ENCODE measurements at places on chromosomes 5 and 9.

- no peak for DNase-seq
Measured at GRCh38 chr5:169131616-169132301, 169.2 kb downstream of the SLIT3 start.

DNA sequence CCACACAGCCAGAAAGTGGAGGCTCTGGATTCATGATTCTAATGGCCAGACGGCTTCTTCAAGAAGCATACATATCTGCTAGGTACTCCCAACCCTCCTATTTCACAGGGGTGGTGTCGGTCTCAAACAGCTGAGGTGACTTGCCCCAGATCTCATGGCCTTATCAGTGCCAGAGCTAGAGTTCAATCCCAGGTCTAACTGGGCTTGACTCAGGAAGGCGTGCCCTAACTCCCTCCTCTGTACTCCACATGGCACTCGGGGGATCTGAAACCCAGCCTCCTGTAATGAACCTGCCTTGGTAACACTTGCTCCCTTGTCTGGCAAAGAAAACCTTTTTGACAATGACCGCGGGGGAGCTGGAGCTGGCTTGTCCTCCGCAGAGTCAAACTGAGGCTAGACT, 2.1 kb downstream of the QRFP start:
- DNase-seq = no peak

GRCh38 chr9:113973963-113974413, 97.9 kb downstream of the ZNF618 start:
- no peak for DNase-seq

GRCh38 chr9:69412741-69413150, 87.7 kb downstream of the ENTREP1 start:
- no peak for DNase-seq

- DNase-seq = no peak
Measured at GRCh38 chr5:87827539-87827938, 414.8 kb upstream of the CCNH start.

DNA sequence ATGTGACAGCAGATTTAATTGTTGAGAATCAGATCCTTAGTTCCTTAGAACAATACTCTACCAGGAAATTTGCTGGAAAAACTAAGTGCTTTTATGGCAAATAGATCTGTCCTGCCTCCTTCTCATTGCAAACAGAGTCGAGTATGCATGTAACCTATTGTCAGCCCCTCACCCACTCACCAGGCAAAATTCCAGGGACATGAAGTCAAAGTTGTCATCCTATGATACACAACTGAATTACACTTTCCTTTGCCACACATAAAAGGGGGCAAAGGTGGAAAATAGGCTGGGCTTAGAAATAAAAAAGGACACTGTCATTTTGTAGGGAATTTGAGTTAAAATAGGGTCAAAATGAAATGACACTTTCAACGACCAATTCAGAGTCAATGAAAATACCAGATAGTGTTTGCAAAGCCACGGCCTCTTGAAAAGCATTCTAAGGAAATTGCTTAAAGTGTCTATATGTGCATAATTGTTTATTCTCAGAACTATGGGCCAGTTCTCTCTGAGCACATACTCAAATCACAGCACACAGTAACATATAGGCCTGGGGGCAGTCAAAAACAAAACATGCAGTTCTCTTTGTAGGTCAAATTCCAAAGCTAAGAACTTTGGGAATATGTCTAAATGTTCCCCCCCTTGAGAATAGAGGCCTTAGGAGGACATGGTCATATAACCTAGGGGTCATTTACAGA, 452.8 kb downstream of the NFIB start:
- DNase-seq = no peak

DNA sequence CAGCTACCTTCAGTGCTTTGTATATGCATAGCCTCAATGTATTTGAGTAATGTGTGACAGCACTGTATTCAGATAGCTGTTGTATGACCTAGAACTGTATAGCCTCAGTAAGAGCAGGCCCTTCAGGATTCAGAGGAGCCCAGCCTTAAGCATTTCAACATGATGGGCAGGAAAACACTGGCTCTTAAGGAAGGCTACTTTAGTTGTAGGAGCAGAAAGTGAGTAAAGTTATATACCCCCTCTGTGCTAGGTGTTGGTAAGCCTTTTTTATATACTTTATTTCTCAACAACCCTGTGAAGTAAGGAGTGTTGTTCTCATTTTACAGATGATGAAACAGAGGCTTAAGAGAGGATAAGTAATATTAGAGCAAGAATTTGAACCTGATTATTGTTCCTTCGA, 1.5 kb upstream of the GPR21 start:
- no peak for DNase-seq

- no peak for DNase-seq
Measured at GRCh38 chr5:126694403-126694802, 82.5 kb upstream of the LMNB1 start.

GRCh38 chr9:86765746-86766430, 181.4 kb downstream of the GAS1 start:
- DNase-seq = no peak

GRCh38 chr5:143657647-143658285, 154.2 kb upstream of the HMHB1 start:
- peak; percentile 87 for DNase-seq

DNA sequence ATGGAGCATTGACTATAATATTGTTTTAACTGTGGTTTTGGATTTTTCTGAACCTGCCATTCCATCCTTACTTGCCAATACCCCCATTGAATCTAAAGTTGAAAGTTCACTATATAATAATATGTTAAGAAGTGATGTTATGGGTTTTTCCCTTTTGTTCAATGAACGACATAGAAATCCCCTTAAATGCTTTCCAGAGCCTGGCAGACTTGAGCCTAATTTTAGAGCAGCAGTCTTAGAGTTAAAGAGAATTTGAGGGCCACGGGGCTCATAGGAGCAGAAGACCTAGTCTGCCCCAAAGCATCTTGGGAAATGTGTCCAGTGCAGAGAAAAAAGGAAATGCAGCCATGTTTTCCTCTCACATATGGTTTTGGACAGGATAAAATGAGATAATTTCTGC, 146.1 kb upstream of the SLC44A1 start:
- no peak for DNase-seq

GRCh38 chr9:75490326-75490725, 400.1 kb upstream of the PCSK5 start:
- DNase-seq = no peak

DNA sequence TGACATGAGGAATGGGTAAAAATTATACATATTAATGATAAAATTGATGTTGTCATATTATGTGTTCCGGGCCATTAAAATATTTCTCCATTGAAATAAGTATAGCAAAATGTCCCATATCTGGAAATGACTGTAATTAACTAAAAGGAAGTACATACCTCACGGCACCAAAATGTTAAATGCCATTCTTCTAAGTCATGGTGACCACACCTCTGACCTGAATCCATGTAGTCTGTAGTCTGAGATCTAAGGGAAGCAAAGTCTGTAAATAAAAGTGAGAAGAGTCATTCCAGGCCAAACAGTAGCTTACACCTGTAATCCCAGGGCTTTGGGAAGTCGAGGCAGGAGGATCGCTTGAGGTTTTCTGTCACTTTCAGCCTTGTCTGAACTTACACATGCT, 8.7 kb upstream of the GDA start:
- no peak for DNase-seq

DNA sequence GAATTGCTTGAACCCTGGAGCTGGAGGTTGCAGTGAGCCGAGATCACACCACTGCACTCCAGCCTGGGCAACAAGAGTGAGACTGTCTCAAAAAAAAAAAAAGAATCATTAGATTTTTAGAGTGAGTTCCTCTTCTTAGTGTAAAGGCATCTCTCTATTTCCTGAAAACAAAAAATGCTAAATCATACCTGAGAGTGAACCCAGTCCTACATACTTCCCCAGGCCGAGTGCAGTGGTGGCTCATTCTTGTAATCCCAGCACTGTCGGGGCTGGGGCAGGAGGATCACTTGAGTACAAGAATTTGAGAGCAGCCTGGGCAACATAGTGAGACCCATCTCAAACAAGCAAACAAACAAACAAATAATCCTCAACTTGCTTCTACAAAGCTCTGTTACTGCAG, 38.2 kb upstream of the LPAR1 start:
- no peak for DNase-seq

- no peak for DNase-seq
Measured at GRCh38 chr9:2154731-2155130, 139.6 kb downstream of the SMARCA2 start.

DNA sequence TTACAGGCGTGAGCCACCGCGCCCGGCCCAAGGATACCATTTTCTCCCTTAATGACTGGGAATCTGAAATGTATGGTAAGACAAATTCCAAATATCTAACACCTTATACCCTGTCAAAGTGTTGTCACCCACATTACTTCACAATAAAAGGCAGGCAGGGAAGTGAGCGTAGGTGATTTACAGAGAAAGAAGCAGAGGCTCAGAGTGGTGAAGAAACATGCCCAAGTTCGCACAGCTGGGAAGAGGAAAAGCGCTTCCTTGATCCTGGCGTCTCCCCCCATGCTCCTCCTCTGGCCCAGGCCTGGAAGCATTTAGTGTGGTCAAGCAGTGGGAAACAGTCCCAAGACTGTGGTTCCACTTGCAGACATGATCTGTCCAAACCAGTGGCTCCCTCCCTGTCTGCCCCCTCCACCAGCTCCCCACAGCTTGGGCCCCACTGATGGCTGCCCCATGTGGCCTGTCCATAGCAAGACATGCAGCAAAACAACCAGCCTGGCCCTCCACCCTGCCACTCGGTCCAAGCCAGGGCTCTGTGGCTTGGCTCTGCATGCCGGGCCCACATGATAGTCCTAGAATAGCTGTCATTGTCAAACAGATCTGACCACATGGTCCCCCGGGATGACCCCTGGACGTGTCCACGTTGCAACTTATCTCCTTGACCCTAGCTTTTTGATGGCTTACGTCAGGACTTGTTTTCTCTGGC, 107.2 kb downstream of the TTLL11 start:
- DNase-seq = no peak

GRCh38 chr5:155926766-155927165, 400.2 kb upstream of the SGCD start:
- DNase-seq = no peak

DNA sequence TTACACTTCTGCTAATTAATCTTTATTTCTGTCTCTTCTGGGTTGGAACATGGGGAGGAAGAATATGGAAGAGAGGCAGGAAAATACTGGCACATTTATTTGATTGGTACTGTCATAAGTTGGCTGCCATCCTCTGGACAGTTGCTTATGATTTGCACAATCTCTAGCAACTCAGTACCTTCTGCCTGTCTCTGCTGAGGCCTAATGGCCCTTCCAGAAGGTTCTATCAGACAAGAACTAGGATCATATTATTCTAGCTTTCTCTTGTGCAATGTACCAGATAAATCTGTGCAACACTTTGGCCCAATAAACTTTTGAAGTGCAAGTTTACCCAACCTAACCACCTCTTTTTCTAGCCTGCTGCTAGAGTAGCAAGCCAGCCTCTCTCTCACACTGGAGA, 335.0 kb downstream of the ARRDC3 start:
- DNase-seq = no peak

GRCh38 chr9:36345103-36345846, 54.8 kb downstream of the RNF38 start:
- DNase-seq = no peak

DNA sequence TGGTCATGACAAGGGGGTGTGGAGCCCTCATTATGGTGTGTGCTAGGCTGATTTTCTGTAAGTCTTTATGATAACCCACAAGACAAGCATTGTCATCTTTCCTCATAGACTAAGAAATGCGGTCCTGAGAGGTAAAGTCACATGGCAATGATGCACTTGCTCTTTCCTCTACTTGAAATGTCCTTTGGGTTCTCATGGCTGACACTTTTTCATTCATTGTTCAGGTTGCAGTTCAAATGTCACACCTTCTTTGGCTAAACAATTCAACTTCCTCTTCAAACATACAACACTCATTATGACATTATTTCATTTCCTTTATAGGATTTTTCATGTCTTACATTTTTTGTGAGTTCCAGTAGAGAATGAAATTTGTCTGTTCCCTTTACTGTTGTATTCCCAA, 323.6 kb upstream of the PRR16 start:
- no peak for DNase-seq
